ENCODE measurements at places on chromosomes 2 and 18. TPM values are rescaled to one million over a fixed set of nuclear protein-coding genes. Genes with fewer than 3 reads are reported as not detected.

C2orf49 gene
- 19.8 TPM for total RNA-seq

NEU4 gene
- total RNA-seq = not detected

SATB2 gene
- 0.87 TPM for total RNA-seq

CD207 gene
- total RNA-seq = 1.1 TPM

TBR1 gene
- not detected for total RNA-seq

UBR3 gene
- 41.5 TPM for total RNA-seq

ACKR3 gene
- total RNA-seq = 29.5 TPM

IL36RN gene
- 90.7 TPM for total RNA-seq

ALPP gene
- total RNA-seq = not detected

POTEF gene
- total RNA-seq = not detected

VWA3B gene
- total RNA-seq = not detected

IL1B gene
- total RNA-seq = 7.0 TPM

ALPI gene
- total RNA-seq = not detected

DSC2 gene
- 393 TPM for total RNA-seq

ODC1 gene
- 14.9 TPM for total RNA-seq

PAX3 gene
- not detected for total RNA-seq

NT5DC4 gene
- total RNA-seq = not detected

Measured in esophagus squamous epithelium (tissue), 5 donors.